Left renal pelvis (tissue), 4 donors: ENCODE measurements at places on chromosomes 5 and 9.

GRCh38 chr9:90735952-90736351 lies 65.7 kb upstream of the SYK start:
- no peak for DNase-seq

DNA sequence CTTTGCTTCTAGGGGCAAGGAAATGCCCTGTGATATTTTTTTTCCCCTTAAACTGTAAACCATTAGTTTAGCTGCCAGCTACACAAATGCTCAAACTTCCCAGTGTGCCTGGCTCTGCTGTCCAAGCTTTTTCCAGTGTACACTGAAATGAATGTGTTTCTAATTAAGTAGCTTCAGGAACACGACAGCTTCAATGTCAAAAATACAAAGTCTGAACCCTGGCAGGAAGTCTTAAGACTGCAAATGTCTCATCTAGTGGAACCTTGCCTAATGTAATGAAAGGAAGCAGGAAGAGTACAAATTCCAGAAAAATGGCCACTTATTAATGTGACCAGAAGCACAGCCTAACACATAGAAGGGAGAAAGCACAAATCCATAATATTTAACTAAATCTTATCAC lies 255.2 kb downstream of the CRB2 start:
- no peak for DNase-seq

- no peak for DNase-seq
These were observed 382.3 kb downstream of the PTPRD start for GRCh38 chr9:10230512-10230911.

DNA sequence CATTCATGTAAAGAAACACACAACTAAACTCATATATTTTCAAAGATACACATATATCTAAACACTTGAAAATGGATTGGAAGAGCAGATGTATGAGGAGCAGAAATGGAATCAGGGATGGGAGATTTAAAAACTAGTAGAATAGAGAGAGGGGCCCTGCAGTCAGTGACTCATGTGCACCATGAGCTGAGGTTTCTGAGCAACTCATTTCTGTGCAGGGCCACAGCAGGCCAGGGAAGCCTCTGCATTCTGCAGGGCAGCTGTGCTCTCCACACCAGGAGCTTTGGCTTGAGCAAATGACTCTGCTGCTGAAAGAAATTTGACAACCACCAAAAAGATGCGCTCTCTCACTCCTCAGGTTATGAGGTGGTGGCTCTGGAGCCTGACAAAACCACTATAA lies 27.1 kb downstream of the LHX6 start:
- DNase-seq = no peak

DNA sequence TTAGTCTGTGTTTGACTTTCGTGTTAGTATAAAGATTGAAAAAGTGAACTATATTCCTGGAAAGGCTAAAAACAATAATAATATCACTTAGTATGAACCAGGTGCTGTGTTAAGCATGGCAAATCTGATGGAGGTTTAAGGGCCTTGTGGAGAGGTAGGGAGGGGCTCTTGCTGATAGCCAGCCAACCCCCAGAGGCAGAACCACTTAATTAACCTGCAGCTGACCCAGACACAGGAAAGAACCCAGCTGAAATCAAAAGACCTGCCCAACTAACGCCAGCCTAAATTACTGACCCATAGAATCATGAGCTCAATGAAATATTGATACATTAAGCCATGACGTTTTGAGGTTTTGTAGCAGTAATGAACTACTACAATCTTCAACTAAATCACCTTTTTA lies 28.3 kb upstream of the TAF1L start:
- no peak for DNase-seq

GRCh38 chr9:36877239-36877638 lies 156.8 kb downstream of the PAX5 start:
- no peak for DNase-seq

- no peak for DNase-seq
These were observed 2.9 kb downstream of the TCERG1 start for GRCh38 chr5:146450002-146450401.

DNA sequence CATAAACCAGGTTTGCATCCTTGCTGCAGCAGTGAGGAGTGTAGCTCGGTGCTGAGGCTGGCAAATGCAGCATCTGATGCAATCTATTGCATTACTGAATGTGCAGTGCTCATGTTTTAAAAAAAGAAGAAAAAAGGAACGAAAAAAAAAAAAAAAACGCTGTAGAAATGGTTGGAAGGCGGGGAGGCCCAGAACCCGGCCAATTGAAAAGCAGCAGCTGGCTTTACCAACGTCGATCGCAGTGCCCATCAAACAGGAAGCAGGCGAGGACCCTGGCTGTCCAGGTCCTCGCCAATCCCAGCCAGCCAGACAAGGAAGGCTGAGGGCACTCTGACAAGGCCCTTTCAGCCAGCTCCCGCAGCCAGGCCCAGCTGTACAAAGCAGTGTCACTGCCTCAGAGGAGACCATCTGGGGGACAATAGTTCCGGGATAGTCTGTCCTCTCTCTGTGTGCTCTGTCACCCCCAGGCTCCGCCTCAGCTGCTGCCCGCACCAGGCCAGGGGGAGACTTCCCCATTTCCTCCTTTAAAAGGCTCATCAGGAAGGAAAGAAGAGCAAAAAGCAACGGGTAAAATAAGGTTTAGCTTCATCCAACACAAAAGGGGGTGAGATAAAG lies 21.8 kb upstream of the CPEB4 start:
- no peak for DNase-seq

DNA sequence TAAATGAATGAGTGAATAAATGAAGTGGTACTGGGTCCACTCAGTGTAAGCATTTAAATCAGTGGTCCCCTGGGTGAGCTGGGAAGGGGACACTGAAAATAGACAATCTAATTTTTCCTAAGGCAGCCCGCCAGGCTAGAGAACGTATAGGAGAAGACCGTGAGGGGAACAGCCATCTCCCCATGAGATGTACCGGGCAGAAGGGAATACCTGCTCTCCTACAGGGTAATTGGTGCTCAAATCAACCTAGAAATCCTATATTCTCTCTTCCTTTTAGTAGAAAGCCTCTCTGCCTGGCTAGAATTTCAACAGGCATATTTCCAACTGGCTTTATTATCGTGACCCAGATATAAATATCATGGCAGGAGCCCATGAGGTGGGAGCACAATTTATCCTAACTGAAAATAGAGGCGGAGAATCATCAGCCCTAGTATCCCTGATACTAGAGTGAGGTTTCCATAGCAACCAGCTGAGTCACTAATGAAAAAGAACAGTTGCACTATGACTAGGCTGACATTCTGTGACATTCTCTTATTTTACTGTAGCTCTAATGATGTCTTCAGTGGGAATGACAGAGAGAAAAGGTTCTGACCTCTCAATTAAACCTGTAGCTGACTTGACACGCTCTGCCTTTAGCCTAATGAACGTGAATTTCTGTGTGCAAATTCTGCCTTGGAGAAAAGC lies 96.5 kb upstream of the CAST start:
- no peak for DNase-seq

DNA sequence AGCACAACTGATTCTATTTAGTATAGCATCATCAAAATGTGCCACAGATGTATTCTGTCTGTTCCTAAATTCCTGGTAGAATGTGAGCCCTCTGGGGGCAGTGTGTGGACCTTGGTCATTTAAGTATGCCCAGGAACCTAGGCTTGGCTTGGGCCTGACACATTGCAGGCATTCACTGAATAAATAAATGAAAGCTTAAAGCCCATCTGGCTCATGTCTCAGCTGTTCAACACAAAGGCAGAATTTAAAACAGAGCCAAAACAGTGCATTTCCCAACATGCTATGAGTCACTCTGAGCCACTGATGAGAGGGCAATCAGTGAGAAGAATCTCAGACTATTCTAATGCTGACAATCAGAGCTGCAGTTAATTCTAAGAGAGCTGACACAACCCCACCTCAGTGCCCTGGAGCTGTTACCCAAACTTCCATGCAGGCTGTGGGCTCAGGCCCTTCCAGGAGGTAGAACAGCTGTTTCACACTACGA lies 8.1 kb downstream of the FAM193B start:
- no peak for DNase-seq

- no peak for DNase-seq
These were observed 39.8 kb upstream of the CRB2 start for GRCh38 chr9:123316053-123316718.

DNA sequence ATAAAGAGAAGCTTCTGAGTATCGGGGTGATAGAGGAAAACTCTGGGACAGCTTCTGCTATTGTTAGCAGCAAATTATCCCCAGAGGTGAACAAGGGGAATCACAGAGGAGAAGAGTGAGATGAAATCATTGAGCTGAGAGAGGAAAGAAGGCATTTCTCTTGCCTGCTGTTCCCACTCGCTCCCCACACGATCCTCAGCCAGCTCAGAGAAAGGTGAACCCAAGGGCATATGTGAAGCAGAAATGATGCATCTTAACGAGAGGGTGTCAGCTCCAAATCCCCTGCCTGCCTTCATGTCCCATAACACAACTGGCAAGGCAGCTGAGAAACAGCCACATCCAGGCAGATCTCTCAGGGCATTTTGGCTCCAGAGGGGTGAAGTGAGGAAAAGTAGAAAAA lies 111.6 kb downstream of the BRINP1 start:
- DNase-seq = no peak

DNA sequence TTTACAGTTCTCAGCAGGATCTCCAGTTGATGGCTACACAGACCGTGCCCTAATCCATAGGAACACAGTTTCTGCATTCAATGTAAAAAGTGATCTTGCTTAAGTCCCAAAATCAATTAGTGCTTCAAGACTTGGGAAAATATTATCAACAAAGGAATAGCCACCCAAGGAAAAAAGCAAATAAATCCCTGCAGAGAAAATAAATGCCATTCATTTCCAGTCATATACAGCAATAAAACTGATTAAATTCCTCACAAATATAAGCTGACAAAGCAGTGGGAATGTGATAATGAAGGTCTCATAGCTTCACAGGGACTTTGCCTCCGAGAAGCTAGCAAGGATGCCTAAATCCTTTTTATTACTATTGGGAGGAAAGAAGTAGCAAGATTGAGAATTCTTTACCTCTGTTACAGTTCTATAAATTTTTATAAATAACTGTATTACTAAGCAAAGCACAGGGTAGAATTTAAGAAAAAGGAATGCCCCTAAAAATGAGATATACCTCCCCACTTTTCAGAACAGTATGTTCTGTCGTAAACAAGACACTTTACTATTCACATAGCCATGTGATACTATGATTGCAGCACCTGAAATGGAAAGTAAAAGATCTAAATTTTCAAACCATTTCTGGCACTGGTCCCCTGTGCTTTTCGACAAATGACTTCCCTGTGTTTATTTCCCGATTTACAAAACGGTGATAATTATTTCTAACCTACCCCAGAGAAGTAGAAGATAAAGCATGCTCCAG lies 59.8 kb downstream of the ARSB start:
- DNase-seq = no peak

DNA sequence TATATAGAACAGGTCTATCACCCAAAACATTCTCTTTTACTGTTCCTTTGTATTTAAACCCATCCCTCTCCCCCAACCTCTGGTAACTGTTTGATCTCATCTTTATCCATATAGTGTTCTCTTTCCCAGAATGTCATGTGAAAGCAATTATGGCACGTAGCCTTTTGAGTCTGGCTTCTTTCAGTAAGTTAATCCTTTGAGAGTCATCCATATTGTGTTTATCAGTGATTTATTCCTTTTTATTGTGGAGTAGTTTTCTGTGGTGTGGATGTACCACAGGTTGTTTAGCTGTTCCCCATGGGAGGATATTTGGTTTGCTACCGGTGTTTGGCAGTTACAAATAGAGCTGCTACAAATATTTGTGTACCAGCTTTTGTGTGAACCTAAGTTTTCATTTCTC lies 38.0 kb downstream of the HMGXB3 start:
- no peak for DNase-seq

- DNase-seq = no peak
These were observed 6.3 kb upstream of the FAF2 start for GRCh38 chr5:176441921-176442323.

- no peak for DNase-seq
These were observed 17.3 kb upstream of the RUFY1 start for GRCh38 chr5:179533024-179533423.

GRCh38 chr9:91515074-91515687 lies 91.5 kb upstream of the NFIL3 start:
- peak; percentile 56 for DNase-seq

DNA sequence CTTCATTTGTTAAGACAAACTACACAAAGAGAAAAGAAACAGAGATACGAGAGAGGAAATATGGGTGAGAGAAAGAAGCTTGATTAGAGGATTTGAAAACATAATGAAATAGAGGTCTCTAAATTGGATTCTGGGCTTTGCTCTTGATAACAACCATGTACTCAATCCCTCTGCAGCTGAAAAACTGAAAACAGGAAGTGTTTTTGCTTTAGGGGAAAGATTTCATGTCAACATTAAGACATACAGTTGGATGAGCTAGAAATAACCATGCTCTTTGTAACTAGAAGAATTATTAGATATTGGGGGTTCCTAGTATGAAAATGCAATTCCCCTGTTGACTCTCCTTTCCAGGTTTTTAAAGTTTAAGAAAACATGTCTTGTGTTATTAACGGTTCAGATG lies 21.9 kb downstream of the CRHBP start:
- no peak for DNase-seq

GRCh38 chr9:27205198-27205597 lies 91.8 kb downstream of the EQTN start:
- no peak for DNase-seq

GRCh38 chr9:115674091-115674490 lies 479.5 kb upstream of the PAPPA start:
- no peak for DNase-seq

GRCh38 chr9:97594381-97594921 lies 38.7 kb downstream of the TSTD2 start:
- no peak for DNase-seq

GRCh38 chr5:176578391-176578808 lies 29.3 kb downstream of the CDHR2 start:
- no peak for DNase-seq

GRCh38 chr9:34898846-34899245 lies 59.2 kb upstream of the PHF24 start:
- no peak for DNase-seq

- no peak for DNase-seq
These were observed 561.3 kb downstream of the IRX1 start for GRCh38 chr5:4156889-4157288.

GRCh38 chr5:55485073-55485472 lies 49.7 kb downstream of the PLPP1 start:
- DNase-seq = no peak

DNA sequence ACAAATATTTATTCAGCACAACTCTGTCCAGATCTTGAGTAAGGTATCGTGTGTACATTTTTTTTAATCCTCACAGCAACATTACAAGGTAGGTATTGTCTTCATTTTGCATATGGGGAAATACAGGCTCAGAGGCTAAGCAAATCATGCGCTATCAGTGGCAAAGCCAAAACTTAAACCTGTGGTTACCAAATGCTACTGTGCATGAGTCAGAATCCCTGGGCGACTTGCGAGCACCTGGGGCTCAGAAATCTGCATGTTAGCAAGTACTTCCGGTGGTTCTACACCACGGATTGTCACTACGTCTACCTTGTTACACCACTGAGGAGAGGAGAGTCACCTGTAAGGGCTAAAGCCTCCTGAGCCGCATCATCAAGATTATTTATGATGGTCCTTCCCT lies 21.3 kb downstream of the C5orf58 start:
- no peak for DNase-seq

- DNase-seq = no peak
These were observed 35.8 kb upstream of the MEGF10 start for GRCh38 chr5:127254729-127255284.
